ENCODE measurements at places on chromosomes 13 and 19. TPM values are rescaled to one million over a fixed set of nuclear protein-coding genes. Genes with fewer than 3 reads are reported as not detected.

DNA sequence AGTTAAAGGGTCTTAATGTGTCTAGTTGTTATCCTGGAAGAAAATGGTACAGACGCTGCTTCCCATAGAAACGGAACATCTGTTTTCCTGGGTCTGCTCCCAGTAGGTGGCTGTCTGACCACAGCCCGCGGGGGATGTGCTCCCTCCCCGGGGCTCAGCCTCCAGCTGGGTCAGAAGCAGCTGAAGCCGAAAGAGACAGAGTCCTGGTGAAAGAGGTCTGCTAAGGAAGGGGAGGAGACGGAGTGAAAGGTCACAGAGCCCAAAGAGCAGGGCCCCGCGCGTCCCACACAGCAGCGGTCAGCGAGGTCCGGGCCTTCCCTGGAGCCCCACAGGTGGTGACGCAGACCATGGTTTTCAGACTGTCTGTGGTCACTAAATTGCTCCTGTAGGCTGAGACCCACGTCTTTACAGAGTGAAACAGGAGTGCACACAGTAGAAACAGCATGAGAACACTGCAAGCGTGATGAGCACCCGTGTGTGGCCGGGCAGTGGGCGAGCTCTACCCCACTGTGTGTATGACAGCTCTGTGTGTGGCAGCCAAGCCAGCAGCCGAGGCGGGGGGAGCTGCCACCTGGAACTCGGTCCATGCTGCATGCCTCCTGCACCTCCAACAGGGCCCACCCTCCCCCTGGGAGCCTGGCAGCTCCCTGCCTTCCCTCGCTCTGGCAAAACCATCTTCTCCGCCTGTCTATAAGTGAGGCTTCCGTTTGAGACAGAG, 52.0 kb upstream of the C13orf46 start:
- no peak for DNase-seq
- H3K27ac ChIP-seq: no peak overlapping the region
- H3K4me1 ChIP-seq: peaks cover 25% of the 10 kb centered on the region
- peaks cover 17% of the 10 kb centered on the region for H3K36me3 ChIP-seq
- H3K27me3 ChIP-seq: no peaks in the 10 kb centered on the region

DNA sequence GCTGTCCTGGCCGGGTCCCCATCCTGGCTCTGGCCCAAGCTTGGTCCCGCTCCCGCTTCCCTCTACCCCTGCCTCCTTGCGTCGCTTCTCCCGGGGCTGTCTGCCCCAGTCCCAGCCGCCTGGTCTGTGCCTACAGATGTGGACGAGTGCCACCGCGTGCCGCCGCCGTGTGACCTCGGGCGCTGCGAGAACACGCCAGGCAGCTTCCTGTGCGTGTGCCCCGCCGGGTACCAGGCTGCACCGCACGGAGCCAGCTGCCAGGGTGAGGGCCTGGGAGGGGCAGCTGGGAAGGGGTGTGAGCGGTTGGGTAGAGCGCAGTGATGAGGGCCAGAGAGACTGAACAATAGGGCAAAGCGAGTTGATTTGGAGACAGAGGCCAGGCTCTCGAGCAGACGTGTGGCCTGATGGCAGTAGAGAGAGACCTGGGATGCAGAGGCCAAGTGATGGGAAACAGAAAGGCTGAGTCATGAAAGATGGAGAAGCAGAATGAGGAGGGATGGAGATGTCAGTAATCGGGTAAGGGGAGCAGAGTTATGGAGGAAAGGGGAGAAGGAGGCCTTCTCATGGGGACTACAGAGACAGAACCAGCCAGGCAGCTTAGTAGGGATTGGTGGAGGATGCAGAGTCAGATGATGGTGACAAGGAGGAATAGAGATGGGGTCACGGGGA, 9.4 kb downstream of the LTBP4 start:
- no peak overlapping the region for H3K27ac ChIP-seq
- peaks cover 8% of the 10 kb centered on the region for H3K36me3 ChIP-seq
- no peak overlapping the region for H3K4me3 ChIP-seq
- no peaks in the 10 kb centered on the region for H3K27me3 ChIP-seq
- DNase-seq: no peak

DNA sequence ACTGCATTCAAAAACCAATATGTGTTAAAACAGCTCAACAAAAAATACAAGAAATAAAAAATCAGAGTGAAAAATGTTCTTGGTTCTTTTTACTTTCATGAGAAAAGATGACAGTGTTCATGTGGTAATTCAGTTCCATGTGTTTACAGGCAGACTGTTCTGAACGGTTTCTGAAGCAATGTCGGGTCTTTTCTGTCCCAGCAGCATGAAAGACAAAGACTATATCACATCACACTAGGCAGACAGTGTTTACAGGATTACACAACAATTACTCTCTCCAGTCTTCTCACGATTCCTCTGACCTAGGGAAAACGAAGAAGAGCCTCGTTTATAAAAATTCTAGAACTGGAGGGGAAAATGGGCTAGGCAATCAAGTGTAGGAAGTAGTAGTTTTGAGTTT, 83.4 kb downstream of the UBL3 start:
- H3K36me3 ChIP-seq: no peaks in the 10 kb centered on the region
- DNase-seq: no peak
- no peaks in the 10 kb centered on the region for H3K4me1 ChIP-seq
- no peaks in the 10 kb centered on the region for H3K27me3 ChIP-seq
- no peak overlapping the region for H3K4me3 ChIP-seq

- no peak for DNase-seq
- H3K27me3 ChIP-seq: no peaks in the 10 kb centered on the region
- H3K27ac ChIP-seq: no peak overlapping the region
These were observed 248.7 kb downstream of the TDRD3 start for GRCh38 chr13:60645676-60646075.

- H3K4me1 ChIP-seq: peaks cover 85% of the 10 kb centered on the region
- no peaks in the 10 kb centered on the region for H3K27me3 ChIP-seq
- H3K4me3 ChIP-seq: peak overlapping the region; percentile 10
- peak overlapping the region; percentile 99 for H3K27ac ChIP-seq
These were observed 24.2 kb downstream of the SH3GL1 start for GRCh38 chr19:4376028-4376670.

DNA sequence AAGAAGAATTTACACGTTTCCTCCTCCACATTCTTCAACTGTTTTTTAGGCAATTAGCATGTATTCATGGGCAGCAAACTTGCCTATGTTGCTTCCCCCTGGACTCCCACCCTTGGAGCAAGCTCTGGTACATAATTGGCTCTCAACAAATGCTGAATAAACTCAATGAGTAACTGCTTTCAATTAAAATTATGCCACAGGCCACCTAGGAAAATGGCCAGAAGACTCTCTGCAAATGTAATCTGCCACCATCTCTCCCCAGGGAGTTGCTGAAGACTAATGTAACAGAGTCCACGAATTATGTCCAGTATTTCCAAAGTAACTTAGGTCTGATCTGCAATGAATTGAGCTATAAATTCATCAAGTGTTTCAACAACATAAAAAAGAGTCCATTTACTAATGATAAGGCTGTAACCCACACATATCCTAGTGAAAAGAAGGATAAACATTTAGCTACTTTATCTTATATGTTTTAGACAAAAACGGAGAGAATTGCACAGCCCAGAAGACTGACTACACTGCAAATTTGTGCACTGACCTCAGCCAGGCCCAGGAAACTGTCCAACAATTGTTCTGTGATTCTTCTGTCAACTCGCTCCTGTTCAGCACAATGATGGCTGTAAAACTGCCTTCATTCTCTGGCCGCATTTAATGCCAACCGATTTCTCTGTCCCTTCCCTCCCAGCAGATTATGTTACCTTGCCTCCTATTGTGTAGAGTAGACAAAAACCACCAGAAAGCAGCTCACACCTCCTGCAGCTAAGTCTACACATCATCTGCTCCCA, 808.6 kb upstream of the ARGLU1 start:
- no peak overlapping the region for H3K27ac ChIP-seq
- no peak overlapping the region for H3K4me3 ChIP-seq
- H3K36me3 ChIP-seq: no peaks in the 10 kb centered on the region

Gene GCDH
- total RNA-seq: 47.5 TPM

Gene ENOX1
- total RNA-seq: not detected

Gene SPACA4
- not detected for total RNA-seq

Gene GIPR
- 21.7 TPM for total RNA-seq

Gene FFAR1
- not detected for total RNA-seq

Gene NRTN
- 7.8 TPM for total RNA-seq

Gene MEIOSIN
- total RNA-seq: 1.5 TPM

Gene ZNF274
- total RNA-seq: 28.7 TPM

Gene UPF3A
- 36.0 TPM for total RNA-seq

Gene ZNF160
- total RNA-seq: 11.6 TPM

Gene POU2F2
- total RNA-seq: 0.56 TPM

Data from K562 (cell line).